ENCODE measurements at places on chromosomes 16 and 17.
A peak's percentile ranks its signal among the peaks of the same experiment; 100 is the strongest.

- DNase-seq: no peak
These were observed 51.3 kb upstream of the GNG13 start for GRCh38 chr16:851871-852270.

DNA sequence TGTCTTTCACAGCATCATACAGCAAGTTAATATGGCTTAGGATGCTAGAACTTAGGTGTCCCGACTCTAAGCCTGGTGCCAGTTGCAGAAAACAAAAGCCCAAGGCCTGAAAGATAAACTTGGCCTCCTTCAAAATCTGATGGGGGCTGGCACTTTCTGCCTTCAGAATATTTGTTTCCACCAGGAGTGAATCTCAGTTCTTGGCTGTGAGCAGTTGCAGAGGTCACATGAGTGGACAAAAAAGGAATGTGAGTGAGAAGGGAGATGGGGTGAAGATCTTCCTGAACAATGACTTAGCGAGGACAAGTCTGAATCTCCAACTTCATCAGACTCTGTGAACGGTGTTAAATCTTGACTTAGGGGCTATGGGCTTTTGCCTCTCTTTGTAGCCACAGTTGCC, 46.6 kb downstream of the HOXB1 start:
- DNase-seq: no peak

DNA sequence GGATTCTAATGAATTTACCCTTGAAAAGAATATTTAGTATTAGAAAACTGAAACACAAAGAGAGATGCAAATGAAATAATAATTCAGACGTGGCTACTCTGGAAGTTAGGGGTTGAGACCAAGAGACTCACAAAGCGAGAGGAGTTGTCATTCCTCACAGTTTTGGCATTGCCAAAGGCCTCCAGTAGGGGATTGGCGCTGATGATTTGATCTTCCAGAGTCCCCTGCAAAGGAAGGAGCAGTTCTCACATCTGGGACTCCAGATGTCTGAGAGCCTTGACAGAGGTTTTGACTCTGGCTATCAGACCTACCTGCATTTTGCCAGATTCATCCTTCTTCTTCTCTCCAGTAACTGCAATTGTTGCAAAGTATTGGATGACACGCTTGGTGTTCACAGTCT, 6.6 kb downstream of the MYH8 start:
- no peak for DNase-seq

DNA sequence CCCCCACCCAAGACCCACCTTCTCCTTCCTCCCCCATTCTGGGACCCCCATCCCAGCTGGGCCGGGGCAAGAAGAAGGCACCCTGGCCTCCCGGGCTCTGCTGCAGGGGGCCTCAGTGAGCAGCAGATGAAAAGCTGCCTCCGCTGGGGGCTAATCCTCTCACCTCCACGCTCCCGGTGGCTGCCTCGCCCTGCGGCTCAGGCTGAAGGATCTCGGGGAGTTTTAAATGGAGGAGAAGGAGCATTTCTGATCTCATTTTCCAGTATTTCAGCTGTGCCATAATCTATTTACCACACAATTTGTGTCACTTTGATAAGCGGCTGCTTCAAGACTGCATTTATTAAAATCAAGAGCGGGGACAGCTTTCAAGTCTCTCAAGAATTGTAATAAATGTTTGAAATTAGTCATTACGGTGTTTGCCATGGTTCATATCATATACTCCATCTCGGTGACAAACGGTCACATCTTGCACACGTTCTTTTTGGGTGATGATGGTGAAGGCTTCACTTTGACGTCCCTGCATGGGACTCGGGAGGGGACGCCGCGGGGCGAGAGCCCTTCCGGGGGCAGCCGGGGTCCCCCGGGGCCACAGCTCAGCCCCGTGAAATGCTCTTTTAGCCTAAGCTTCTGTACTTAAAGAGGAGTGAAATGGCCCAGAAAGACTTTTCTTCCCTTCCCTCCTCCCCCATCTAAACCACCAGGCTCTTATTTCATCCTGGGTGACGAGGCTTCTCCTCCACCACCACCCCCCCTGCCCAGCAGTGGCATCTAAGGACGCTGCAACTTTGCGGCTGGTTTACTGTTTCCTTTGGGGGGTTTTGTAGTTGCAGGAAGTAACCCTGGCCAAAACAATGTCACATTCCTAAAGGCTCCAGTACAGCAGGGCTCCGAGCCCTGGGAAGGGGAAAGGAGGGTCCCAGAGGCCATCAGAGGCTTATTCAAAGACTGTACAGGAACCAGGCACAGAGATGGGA, 313.1 kb upstream of the TNRC6C start:
- no peak for DNase-seq

GRCh38 chr17:60864708-60865005, 187.0 kb downstream of the BCAS3 start:
- DNase-seq: no peak

DNA sequence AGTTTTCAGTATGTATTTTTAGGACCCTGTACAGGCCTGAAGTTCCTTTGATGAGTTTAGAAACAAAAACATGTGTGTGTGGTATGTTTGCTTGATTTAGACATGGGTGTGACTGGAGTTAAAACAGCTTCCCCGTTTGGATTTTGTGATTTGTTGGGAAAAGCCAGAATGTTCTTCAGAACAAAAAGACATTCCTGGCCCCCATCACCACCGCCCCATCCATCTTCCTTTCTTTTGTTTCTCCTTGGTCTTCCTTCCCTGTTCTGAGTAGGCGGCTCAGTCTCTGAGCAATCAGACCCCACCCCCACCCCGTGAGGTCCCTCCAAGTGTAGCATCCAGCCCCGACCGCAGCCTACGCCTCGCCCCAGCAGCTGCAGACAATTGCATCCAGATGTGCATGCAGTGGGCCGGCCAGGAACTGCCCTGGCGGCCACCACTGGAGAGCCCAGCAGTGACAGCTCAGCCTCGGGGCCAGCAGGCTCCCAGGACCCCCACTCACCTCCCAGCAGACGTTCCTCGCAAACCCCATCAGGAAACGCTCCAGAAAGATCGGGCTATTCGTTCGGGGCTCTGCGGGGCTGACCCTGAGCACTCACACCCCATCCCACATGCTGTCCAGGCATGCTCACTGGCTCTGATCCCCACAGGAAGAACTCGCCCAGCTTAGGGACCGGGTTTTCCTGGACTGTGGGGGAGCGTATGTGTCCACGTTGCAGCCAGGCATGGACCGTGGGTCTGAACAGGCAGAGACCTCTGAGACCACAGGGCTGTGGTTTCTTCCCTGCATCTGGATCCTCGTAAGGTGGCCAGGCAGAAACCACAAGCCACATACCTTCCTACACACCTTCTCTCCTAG, 99.8 kb upstream of the CDH5 start:
- DNase-seq: no peak

DNA sequence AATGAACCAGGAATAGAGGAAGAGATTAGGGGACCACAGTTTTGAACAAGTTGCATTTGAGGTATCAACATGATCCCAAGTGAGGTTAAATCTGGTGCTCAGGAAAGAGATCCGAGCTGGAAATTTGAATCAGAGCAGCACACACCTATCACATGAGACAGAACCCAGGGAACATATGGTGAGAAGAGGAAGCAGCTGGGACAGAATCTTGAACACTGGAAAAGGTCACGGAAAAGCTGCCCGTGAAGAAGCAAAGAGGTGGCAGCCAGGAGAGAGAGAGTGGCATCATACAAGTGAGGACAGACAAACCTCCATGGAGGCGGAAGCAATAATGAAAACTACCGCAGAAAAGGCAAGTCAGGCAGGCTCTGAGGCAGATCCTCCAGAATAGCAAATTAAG, 36.1 kb downstream of the USP31 start:
- DNase-seq: no peak

DNA sequence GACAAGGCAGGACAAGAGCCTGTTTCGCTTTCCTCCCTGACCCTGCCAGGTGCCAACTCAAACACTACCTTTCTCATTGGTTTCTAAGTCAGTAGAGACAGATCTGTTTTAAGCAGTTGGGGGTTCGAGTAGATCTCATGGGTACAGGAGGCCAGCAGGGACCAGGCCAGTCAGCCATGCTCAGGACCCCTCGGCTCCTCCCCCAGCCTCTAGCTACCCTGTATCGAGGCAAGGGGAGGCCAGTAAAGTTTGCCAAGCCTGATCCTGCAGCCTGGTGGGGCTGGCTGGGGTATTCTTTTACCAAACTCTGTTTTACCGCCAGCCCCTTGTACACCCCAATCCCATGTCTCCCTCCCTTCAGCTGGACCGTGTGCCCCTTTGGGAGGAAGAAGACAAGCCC, 26.6 kb downstream of the OR1D5 start:
- no peak for DNase-seq

DNA sequence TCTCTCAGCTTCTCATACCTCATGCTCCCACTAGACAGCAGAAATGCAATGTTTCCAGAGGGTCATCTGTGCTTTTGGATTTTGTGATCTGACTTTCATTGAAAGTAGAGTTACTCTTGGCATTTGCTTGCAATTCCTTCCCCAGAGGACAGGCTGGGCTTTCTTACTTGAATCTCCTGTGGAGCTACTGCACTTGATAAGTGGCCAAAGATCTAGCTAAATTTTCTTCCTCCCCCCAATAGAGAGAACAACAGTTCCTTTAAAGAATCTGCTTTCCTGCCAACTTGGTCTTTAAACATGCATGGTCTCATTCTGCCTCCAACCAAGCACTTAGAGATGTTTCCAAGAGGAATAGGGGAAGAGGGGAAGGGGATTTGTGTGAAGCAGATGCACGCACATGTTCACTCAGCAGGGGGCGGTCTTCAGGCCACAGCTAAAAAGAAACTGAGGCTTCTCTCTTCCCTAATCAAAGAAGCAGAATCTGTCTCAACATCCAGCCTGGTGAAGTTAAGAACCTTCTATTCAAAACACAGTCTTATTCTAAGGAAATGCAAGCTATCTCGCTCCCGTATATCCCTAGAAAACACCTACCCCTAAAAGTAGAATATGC, 229.6 kb downstream of the ZFHX3 start:
- DNase-seq: no peak

GRCh38 chr17:12020642-12021622, at the start of gene MAP2K4:
MAP2K4 (plus strand) TSS chr17:12020877; CDS start chr17:12020887, 10 bp downstream.
- peak; percentile 76 for DNase-seq

GRCh38 chr17:48173191-48173984, 65.8 kb downstream of the SNX11 start:
- no peak for DNase-seq

GRCh38 chr16:56269811-56270684, 78.8 kb downstream of the GNAO1 start:
- no peak for DNase-seq

DNA sequence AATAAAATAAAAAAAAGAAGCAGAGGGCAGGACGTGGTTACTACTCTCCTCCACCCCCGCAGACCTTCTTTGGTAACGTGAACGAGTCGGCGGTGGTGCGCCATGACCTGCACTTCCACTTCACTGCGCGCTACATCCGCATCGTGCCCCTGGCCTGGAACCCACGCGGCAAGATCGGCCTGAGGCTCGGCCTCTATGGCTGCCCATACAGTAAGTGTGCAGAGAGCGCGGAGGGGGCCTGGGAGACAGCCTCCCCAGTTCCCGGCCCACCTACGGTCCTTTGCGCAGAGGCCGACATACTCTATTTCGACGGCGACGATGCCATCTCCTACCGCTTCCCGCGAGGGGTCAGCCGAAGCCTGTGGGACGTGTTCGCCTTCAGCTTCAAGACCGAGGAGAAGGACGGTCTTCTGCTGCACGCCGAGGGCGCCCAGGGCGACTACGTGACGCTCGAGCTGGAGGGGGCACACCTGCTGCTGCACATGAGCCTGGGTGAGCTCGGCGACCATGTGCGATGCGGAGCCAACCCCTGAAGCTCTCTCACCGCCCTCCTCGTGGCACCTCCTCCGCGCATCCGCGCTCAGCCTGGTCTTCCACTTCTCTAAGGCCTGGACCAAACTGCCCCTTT, 2.7 kb downstream of the CNTNAP1 start:
- DNase-seq: no peak

- peak; percentile 19 for DNase-seq
These were observed 681 bp downstream of the USP43 start for GRCh38 chr17:9645851-9646545.

- DNase-seq: no peak
These were observed 9.9 kb upstream of the SREBF1 start for GRCh38 chr17:17846645-17847044.

DNA sequence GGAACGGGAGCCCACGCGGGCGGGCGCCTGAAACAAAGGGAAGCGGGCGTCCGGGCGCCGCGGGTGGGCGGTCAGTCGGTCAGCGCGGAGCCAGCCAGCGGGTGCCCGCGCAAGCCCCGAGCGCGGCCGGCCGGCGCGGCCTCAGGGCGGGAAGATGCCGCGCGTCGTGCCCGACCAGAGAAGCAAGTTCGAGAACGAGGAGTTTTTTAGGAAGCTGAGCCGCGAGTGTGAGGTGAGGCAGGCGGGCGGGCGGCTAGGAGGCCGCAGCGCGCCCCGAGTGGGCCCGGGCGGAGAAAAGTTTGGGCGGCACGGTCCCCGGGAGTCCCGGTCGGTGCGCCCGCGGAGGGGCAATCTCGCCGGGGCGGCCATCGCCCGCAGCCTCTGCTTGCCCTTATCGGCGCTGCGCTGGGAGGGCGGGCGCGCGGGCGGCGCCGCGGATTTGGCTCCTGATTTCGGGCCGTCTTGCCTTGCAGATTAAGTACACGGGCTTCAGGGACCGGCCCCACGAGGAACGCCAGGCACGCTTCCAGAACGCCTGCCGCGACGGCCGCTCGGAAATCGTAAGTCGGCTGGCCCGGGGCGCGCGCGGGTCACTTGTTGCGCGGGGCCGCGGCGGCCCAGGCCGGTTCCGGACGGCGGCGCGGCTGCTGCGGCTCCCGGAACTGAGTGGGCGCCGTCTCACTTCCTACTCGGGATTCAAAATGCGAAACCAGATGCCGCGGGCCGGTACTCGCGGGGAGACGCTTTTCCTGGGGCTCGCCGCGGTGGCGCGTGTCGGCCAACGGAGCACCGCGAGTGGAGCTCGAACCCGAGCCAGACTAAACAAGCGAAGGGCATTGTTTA, 526 bp downstream of the CBFB start:
- no peak for DNase-seq

DNA sequence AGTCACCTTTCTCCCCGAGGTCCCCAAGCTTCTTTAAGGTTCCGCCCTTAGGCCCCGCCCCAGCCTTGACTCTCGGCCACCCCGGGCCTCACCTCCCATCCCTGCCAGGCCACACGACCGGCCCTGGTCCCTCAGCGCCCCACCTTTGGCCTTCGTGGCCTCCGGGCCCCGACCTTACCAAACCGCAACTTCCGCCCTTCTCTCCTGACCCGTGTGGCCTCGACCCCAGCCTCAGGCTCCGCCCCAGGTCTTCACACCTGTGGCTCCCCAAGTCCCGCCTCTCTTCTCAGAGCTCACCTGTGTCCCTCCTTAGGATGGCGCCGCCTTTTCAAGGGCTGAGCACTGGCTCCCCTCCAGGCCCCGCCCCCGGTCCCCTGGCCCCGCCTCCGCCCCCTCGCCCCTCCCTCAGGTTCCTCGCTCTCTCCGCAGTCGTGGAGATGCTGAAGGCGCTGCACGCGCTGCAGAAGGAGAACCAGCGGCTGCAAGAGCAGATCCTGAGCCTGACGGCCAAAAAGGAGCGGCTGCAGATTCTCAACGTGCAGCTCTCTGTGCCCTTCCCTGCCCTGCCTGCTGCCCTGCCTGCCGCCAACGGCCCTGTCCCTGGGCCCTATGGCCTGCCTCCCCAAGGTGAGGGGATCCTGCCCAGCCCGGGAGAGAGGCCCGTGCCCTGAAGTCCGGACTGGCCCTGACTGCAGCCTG, 10.0 kb upstream of the CISD3 start:
- DNase-seq: no peak

GRCh38 chr17:71361656-71362450, 759.0 kb upstream of the SOX9 start:
- DNase-seq: no peak

- peak; percentile 46 for DNase-seq
These were observed 392.4 kb upstream of the TNRC6C start for GRCh38 chr17:77566151-77566550.

All from NCI-H1436 (cell line).